ENCODE measurements at places on chromosomes 6 and 20.

GRCh38 chr6:160775792-160776580 lies 73.9 kb downstream of the PLG start:
- DNase-seq, result no peak

- DNase-seq, result no peak
Measured at GRCh38 chr6:32603888-32604287, 14.2 kb upstream of the HLA-DRB1 start.

- DNase-seq, result no peak
Measured at GRCh38 chr6:136886091-136886490, 36.0 kb upstream of the SLC35D3 start.

GRCh38 chr6:20207088-20207418 lies 5.2 kb downstream of the MBOAT1 start:
- no peak for DNase-seq

DNA sequence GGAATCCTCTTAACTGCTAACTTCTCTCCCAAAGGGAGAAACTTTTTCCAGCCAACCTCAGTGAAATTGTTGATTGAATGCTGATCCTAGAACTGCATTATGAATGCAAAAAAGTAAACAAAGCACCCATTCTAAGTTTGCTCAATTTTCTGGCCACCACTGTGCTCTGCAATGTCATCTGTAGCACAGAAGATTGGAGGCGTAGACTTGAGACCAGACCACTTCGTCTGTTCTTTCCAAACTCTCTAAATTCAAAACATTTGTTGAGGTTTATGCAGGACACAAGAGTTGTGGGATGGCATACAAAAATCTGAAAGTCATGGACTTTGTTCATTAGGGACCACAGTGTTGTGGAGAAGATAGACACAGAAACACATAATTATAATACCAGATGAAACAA lies 11.1 kb upstream of the TSPYL1 start:
- no peak for DNase-seq

GRCh38 chr6:31205638-31206037 lies 35.2 kb upstream of the POU5F1 start:
- DNase-seq, result no peak

DNA sequence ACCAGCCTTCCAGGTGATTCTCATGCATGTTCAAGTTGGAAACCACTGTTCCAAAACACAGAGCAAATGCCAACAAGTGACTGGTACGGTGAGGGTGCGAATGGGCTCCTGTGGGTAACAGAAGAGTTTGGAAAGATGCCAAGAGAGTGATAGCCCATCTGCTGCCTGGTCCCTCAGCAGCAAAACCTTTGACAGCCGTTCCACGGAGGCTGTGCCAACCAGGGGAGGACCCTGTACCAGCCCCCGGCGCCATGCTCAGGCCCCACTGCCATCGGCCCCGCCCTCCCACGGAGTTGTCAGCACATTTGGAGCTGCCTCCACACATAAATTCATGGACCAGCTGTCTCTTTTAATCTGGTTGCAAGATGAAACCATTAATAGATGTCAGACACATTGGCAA lies 4.4 kb upstream of the PTPRT start:
- no peak for DNase-seq

- DNase-seq, result no peak
Measured at GRCh38 chr20:47814632-47815415, 29.5 kb upstream of the SULF2 start.

DNA sequence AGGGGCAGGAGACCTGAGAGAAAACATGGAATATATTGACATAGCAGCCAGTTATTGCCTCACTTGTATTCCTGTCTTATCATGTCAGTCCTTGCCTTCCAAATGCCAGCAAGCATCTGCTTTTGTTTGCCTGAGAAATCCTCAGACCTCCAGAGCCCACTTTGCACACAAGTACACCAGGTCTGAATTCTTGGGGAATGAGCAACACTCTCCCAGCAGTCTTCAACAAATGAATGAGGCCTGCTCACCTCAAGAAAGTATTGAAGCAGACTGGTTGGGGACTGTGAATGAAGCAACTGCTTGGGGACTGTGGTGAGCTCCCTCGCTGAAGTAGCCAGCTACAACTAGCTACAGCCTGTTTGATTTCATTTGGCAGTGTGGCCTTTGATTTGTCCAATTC lies 172.8 kb upstream of the SPTLC3 start:
- no peak for DNase-seq

GRCh38 chr6:27888566-27888965 lies 23.6 kb downstream of the OR2B2 start:
- DNase-seq, result no peak

DNA sequence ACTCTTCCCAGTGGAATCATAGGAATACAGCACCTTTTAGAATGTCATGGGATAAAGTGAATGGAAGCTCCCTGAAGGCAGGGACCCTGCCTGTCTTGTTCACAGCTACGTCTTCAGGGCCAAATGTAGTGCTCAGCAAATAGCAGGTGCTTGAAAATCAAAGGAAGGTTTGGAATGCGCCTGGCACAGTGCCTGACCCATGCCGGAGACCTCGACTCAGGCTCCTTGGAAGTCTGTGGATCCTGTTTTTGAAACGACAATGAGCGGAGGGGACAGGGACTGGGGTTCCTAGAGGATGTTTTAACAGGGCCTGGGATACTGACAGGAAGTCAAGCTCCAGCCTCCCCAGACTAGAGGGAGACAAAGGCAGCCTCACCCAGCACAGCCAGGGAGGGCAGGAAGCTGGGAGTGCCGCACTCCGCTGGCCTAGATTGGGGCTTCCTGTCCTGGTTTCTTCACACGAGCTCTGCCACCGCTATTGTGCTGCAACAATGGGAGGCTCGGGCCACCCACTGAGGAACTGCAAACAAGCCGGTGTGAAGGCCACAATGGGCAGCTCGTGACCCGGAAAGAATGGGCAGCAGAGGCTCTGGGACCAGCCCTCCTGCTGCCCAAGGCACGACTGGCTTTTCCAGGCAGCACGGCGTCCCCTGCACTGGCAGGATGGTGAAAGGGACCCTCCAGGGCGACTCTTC lies 76.7 kb downstream of the PREX1 start:
- no peak for DNase-seq
